Kasumi-1 (cell line): ENCODE measurements at places on chromosomes 2 and 18.

DNA sequence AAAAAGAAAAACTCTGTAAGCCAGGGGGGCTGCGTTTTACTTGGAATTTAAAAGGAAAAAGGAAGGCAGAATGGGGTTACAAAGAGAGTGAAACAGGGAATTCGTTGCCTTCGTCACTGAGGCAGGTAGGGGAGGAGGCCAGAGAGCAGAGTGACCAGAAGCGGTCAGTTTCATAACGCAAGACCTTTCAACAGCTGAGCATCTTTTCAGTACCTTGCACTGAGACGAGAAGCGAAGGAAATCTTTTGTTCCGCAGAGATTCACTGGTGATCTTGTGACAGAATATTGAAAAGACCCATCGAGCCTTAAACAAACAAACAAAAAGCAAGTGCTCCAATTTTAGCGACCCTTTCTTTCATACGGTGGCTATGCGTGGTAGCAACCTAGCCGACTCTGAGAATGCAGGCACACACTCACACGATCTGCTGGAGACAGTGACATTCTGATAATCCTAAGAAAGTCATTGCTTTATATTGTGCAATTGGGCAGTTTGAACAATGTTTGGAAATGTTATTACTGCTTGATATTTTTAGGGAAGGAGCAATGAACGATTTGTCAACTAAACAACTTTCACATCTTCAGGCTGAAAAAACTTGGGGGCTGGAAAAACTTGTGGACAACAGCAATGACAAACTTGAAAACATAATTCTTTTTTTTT lies 93.8 kb upstream of the ODC1 start:
- no peak for DNase-seq

GRCh38 chr18:46211816-46212215 lies 107.6 kb downstream of the HAUS1 start:
- DNase-seq = no peak

GRCh38 chr18:10465174-10465939 lies 10.9 kb downstream of the APCDD1 start:
- DNase-seq = no peak

GRCh38 chr2:118752762-118753429 lies 94.6 kb downstream of the EN1 start:
- DNase-seq = no peak

DNA sequence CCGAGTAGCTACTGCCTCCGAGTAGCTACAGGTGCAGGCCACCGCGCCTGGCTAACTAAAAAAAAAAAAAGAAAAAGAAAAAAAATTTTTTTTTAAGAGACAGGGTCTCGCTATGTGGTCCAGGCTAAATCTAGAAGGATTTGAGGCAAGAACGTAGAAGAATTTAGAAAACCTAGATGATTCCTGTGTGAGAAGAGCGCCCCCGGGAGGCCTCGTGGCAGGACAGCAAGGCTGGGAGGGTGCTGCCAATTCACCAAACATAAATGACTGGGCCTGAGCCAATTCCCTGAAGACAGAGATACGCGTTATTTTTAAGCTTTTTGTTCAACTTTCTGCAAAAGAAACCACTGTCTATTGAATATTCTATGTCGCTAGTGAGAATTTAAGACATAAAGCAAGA lies 90.1 kb upstream of the TGFA start:
- peak; percentile 6 for DNase-seq

DNA sequence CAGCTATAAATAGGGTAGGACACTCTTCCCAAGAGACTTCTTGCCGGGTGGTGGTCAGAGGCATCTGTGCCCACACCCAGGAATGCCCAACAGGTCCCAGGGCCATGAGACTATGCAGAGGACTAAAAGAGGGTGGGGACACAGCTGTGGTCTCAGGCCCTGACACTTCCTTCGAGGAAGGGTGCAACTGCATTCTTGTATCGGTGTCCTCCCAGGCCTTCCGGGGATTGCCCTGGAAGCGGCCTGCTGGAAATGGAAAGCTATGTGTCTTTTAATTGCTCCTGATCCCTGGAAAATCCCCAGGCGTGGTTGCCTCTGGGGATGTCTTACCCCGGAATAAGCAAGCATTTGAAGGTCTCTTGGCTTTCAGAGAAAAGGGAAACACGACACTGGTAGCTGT lies 176.7 kb downstream of the SOX11 start:
- DNase-seq = no peak
